ENCODE measurements at places on chromosomes 5 and 9.

GRCh38 chr5:5613261-5613990, 190.9 kb downstream of the ICE1 start:
- DNase-seq = no peak

DNA sequence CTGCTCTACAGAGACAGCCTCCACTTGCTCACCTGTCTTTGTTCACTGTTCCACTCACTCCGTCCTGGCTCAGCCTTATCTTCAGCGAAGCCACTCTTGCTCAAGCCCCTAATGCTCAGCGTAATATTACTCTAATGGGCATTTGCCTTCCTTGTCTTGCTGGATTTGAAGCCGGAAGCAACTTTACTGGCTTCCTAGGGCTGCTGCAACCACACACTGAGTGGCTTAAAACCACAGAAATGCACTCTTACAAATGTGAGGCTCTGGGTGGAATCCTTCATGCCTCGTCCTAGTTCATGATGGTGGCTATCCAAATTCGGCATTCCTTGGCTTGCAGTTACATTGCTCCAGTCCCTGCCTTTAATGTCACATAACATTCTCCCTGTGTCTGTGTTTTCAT, 85.5 kb upstream of the MARCHF11 start:
- no peak for DNase-seq

GRCh38 chr5:133409210-133409674, 203.1 kb downstream of the FSTL4 start:
- DNase-seq = no peak

- DNase-seq = no peak
Observed at GRCh38 chr5:150218693-150219035, 28.8 kb downstream of the SLC6A7 start.

DNA sequence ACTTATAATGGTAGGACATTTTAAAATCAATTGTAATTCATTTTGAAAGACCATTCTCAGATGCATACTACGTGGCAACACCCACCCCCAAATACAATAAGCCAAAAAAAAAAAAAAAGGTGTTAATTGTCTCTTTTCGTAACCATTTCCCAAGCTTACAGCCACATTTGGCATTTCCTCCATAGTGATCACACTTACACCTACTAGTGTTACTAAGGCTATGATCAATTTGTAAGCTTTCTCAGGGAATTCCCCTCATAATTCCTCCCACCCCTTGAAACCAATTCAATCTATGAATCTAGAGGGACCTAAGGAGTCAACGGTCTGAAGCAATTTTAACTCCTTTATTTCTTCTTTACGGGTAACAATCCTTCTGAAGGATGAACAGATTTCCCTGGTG, 40.1 kb downstream of the NR2F1 start:
- no peak for DNase-seq

DNA sequence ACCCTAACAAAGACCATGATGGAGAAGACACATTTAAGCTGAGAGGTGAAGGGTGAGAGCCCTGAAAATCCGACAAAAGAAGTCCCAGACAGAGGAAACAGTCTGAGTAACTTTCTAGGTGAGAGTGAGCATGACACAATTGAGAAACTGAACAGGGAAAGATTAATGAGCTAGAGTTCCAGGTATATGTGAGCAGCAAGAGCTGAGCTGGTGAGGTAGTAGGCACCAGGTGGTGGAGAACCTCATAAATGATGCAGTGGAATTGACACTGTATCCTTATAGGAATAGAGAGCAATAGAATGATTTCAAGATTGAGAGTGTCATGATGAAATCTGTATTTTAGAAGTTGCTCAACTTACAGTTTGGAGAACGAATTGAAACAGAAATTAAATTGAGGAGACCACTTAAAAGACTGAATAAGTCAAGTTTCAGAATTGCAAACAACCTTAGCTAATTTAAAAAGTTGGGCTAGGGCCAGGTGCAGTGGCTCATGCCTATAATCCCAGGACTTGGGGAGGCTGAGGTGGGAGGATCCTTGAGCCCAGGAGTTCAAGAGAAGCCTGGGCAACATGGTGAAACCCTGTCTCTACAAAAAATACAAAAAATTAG, 89.8 kb downstream of the NREP start:
- no peak for DNase-seq

DNA sequence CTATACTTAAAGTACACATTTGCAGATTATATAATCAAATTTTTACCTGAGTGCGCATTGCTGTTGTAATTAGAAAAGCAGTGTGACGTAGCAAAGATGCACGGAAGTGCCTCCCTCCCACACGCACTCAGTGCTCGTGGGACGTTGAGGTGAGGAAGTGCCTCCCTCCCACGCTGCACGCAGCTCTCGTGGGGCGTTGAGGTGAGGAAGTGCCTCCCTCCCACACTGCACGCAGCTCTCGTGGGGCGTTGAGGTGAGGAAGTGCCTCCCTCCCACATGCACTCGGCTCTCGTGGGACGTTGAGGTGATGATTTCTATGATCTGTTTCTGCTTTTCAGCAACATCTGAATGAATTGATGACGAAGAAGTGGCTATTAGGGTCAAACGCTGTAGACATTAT, 21.0 kb downstream of the EXOC3 start:
- peak; percentile 86 for DNase-seq

DNA sequence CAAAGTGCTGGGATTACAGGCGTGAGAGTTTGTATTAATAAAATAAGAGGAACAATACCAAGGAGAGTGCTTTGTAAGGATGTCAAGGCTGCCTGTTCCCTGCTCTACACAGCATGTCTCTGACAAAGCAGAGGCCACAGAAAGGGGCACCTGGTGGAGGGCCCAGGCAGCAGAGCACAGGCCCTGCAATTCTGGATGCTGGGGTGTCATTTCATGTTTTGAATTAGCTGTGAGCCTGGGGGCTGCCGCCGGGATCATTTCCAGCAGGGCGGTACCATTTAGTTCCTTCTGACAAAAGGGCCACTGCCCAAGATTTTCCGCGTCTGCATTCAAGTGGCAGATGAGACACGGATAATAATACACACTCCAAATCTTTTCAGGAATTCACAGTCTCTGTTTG, 396.9 kb downstream of the GADD45G start:
- DNase-seq = no peak

- DNase-seq = no peak
Observed at GRCh38 chr5:85910335-85910734, 707.4 kb upstream of the COX7C start.

- DNase-seq = no peak
Observed at GRCh38 chr9:101478444-101478843, 42.9 kb upstream of the ALDOB start.

DNA sequence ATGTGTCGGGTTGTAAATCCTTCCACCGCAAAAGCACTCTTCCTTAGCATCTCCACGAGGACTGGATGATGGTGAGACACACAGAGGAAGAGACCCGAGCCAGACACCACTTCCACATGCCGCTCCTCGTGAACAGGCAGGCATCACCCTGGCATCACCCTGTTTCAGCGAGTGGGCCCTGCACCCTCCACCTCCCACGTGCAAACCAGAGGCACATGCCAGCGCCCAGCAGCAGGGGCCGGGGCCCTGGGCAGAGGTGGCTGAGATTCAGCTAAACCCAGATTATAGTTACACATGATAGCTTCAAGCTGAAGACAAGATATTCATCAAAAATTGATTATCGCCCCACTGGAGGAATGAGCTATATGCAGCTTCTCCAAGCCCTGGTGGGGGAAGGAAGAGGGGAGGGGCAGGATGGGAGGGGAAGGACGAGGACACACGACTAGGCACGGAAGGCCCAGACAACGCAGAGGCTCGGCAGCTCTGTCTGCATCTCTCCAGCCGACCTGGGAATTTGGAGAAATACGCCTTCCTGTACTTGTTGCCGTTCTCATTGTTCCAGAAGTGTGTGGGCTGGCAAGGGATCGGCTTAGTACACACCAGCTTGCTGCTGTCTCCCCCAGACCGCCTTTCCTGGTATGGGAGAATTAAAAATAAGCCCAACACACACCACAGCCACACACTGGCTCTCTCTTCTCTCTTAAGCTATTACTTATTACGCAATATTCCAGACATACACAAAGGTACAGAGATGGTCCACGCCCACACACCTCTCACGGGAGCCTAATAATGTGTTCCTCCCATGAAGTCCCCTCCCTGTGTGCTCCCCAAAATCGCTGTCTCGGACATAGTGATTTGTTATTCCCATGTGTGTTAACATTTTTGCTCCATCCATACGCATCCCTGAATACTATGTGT, 50.4 kb upstream of the ZNF354A start:
- no peak for DNase-seq

- no peak for DNase-seq
Observed at GRCh38 chr9:12723409-12724028, 30.3 kb downstream of the TYRP1 start.

- no peak for DNase-seq
Observed at GRCh38 chr5:168472329-168472728, 13.9 kb upstream of the RARS1 start.

- no peak for DNase-seq
Observed at GRCh38 chr5:68271124-68271523, 55.6 kb downstream of the PIK3R1 start.

GRCh38 chr5:128349044-128349858, 188.8 kb downstream of the FBN2 start:
- no peak for DNase-seq
